ENCODE measurements at places on chromosomes 5 and 9.

GRCh38 chr5:132098151-132098594 is 24.6 kb downstream of the CSF2 start:
- no peak for DNase-seq

DNA sequence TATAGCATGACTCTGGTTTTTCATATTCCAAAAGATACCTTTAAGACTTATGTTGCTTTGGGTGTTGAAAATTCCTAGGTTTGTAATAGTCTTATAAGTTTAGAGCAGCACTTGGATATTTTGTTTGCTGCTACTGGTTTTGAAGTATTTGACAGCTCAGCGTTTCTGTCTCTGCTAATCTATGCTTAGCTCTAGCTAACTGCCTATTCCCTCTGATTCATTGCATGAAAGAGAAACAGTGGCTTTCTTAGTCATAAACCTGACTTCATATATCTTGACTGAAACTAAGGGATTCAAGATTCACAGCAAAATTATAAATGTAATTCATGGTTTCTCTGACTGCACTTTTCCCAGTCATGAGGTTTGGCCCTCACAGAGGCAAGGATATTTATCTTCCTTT is 35.6 kb upstream of the ANXA1 start:
- no peak for DNase-seq

GRCh38 chr9:137311986-137312851 is 10.1 kb upstream of the NRARP start:
- DNase-seq: no peak

- DNase-seq: no peak
These were observed 92.6 kb downstream of the CHSY3 start for GRCh38 chr5:129996896-129997295.

DNA sequence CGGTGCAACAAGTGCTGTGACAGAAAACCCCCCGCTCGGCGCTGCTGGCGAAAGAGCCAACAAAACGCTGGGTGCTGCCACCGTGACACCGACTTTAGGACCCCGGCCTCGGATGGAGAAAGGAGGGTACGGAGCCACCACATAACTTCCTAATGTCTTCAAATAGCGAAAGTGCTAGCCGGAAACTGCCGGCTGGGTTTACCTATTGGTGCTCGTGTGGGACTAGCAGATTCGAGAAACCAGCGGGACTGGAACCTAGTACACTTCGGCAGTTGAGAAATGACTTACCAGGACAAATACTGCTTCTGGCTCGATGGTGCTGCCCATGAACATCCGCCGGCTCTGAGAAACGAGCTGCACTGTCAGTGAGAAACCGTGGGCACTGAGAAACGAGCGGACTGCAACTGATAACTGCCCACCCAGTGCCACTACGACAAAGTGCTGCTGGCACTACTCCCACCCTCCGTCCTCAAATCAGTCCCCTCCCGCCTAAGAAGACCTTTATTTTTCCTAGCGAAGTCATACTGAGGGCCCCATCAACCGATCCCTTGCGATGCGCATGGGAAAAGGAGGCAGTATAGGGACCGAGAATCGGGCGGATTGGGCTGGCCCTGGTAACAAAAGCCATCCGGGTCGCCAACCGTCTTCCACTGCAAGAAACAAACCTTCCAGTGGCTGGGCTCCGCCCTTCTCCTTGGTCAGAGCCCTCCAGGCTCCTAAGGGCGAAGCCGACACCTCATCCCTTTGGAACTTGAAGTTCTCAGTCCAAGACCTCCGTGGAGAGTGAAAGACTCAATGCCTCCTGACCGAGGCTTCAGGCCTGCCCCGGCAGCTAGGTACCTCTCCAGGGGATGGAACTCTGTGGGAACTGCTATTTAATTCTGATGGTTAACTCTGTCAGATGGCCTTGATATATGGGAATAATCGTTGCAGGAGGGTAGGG is 27.0 kb upstream of the ANXA2R start:
- peak; percentile 78 for DNase-seq

DNA sequence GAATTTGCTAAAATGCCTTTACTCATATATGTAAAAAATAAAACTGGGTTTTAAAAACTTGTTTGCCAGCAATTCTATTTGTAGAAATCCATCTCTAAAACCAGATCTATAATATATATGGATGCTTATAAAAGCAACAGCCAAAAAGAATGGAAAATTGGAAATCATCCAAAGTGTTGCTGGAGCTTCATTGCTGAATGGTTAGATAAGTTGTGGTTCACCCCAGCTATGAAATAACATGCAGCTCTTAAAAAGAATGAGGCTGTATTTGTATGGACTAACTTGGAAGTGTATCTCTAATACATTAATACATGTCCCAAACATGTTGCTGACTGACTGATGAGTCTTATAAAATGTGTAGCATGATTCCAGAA is 76.2 kb downstream of the STK10 start:
- no peak for DNase-seq

DNA sequence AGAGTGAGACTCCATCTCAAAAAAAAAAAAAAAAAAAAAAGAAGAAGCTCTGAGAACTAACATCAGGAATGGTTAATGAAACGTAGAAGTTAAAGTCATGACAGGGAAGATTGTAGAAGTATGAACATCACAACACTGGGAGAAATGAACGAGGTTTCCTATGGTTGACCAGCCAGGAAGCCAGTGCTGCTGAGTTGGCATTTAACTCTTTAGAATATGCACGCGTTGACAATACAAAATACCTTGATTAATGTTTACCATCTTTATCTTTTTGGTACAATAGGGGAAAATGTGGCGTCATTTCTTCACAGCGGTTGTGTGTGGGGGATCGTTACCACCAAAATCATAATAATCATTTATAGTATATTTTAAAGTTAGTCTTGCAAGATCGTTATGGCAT is 32.0 kb downstream of the ABO start:
- DNase-seq: no peak

GRCh38 chr5:159581502-159582249 is 251.4 kb upstream of the IL12B start:
- peak; percentile 66 for DNase-seq

Data from COR-L47 (cell line).